ENCODE measurements at places on chromosomes 3 and 15.
A peak's percentile ranks its signal among the peaks of the same experiment; 100 is the strongest.

GRCh38 chr15:64146885-64147681, 4.4 kb upstream of the SNX22 start:
- no peak for DNase-seq

GRCh38 chr3:79161941-79162340, 605.9 kb downstream of the ROBO1 start:
- no peak for DNase-seq

DNA sequence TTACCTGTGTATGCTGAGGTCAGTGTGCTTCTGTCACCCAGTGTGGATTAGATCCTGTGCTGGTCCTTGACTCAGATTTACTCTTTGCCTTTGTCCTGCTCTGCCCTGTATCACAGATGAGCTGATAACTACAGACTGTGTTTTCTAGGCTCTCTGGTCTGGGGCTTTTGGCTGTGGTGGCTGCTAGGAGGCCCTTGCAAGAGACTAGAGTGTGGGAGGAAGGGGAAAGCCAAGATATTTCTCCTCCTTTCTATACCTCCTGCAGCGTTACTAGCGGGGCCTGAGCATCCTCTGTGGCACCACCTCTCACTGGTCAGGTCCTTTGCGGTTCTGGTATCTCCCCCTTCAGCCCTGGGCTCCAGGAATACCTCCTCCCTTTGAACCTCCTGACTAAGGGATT, 282.3 kb upstream of the TBC1D5 start:
- DNase-seq: no peak

DNA sequence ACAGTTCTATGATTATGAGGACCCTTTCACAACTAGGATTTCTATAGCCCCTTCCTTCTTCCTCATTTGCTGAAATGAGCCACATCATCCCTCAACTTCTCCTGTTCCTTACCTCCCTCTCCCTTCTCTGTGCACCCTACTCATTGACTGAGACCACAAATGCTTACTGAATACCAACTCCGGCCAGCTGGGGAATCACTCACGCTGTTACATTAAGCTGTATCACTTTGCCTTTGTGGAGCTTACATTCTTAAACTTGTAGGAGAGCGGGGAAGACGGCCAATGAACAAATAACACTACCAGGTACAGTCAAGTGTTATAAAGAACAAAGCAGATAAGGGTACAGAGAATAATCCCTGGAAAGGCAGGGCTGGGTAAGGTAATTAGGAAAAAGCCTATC, 5.7 kb downstream of the SUCLG2 start:
- DNase-seq: no peak

DNA sequence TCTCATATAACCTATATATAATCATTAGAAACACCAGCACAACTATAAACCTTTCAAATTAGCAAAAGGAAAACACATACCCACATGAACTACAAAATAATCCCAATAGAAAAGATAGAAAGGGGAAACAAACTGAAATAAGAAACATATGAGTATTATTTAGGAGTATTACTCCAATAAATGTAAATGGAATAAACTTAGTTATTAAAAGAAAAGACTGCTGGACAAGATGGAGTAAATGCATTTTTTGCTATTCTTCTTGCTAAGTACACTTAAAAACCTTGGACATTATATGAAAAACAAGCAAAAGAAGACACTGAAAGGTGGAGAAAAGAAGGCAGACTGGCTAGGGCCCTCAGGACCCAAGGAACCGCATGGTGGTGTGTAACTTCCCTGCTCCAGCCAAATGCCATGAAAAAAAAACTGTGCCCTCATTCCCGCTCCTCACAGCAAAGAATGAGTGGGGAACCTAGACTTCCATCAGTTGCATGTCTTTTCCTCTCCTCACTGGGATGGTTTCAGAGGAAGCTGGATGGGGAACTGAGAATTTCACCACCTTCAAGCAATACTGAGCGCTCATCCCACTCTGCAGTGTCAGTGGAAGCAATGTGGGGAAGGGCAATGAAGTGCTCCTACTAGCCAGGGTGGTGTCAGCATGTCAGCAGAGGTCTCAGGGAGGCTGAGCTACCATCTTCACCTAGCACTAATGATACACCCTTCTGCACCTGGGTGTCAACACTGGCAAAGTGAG, 43.7 kb upstream of the ADAMTS17 start:
- peak; percentile 40 for DNase-seq

DNA sequence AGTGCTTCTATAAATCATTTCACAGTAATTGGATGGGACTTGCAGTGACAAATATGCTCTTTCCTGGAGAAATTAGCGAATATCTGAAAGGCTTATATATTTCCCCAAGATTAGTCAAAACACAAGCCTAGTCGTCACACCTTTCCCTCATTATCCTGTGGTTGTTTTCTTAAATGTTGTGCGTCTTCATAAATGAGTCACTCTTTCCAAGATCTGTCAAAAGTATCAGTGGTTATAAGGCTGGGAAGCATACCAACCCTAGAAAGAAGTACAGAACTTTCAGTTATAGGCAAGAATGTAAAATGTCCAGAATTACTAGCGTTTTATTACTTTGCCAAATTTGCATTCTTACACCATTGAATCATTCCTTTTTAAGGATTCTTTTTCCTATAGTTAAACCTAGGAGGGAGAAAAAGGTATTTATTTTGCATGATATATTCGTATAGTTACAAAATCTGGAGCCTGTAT, 33.6 kb downstream of the TMEM212 start:
- DNase-seq: no peak

- DNase-seq: no peak
These were observed 277.5 kb upstream of the RGMA start for GRCh38 chr15:93366387-93367100.

- no peak for DNase-seq
These were observed 372.7 kb downstream of the EDEM1 start for GRCh38 chr3:5560199-5560598.

- DNase-seq: no peak
These were observed 36.3 kb downstream of the PLA2G4D start for GRCh38 chr15:42057799-42058646.

DNA sequence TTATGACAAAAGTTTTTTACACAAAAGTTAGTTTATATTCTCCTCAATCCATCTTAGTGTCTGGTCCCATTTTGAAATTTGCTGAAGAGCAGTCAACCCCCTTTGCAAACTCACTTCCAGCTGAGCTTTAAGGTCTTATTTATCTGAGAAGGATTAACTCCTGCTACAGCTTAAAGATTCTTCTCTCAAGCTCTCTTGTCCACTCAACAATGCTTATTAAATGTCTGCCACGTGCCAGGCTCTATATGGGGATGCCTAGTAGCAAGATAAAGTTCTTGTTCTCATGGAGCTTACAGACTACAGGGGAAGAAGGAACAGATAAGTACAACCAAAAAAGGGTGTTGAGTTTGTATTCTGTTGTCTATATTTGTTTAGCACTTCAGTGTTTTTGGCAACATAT, 18.7 kb downstream of the TMPRSS7 start:
- DNase-seq: no peak

DNA sequence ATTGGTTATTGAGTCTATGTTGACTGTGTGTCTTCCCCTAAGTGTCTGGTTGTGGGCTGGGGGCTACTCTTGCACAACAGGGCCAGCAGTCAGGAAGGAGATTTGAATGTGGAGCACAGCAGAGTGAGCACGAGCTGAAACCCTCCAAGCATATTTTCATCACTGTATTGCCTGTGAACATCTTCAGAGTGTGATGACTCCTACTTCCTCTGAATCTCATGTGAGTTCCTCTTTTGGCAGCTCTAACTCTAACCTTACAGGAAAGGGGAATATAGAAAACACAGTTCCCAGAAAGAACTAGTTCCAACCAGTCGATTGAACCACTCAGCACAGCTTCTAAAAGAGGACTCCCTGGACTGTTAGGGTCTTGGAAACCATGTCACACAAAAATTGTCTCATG, 211.6 kb downstream of the RAP2B start:
- peak; percentile 91 for DNase-seq

GRCh38 chr3:50378024-50378423, 18.7 kb upstream of the TMEM115 start:
- DNase-seq: no peak

- DNase-seq: no peak
These were observed 163.4 kb upstream of the AGTR1 start for GRCh38 chr3:148534089-148534988.

GRCh38 chr3:48467110-48467454, 20.5 kb downstream of the ATRIP start:
- no peak for DNase-seq

- DNase-seq: no peak
These were observed 8.7 kb upstream of the CGNL1 start for GRCh38 chr15:57367556-57367955.

GRCh38 chr3:29537889-29538609, 257.2 kb downstream of the RBMS3 start:
- DNase-seq: no peak

DNA sequence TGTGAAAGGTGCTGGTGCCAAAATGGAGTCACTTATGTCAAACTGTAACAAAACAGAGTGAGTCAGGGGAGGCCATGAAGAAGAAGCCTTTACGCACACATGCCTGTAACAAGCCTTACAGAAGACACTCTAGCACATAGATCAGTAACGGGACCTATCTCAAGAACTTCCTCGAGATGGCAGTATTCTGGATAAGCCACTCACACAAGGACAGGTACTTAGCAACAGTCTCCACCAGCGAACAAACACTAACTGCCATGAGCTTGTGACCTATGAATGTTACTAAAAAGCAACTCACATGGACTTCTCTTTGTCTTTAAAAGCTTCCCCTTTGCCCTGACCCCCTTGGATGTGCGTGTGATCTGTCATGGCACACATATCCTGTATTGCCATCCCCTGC, 235.1 kb downstream of the CD47 start:
- no peak for DNase-seq

- DNase-seq: peak; percentile 39
These were observed at the start of gene CSPG5 for GRCh38 chr3:47578691-47579632. Gene CSPG5 (minus strand): TSS chr3:47578865. CDS start chr3:47578693, 172 bp downstream.

DNA sequence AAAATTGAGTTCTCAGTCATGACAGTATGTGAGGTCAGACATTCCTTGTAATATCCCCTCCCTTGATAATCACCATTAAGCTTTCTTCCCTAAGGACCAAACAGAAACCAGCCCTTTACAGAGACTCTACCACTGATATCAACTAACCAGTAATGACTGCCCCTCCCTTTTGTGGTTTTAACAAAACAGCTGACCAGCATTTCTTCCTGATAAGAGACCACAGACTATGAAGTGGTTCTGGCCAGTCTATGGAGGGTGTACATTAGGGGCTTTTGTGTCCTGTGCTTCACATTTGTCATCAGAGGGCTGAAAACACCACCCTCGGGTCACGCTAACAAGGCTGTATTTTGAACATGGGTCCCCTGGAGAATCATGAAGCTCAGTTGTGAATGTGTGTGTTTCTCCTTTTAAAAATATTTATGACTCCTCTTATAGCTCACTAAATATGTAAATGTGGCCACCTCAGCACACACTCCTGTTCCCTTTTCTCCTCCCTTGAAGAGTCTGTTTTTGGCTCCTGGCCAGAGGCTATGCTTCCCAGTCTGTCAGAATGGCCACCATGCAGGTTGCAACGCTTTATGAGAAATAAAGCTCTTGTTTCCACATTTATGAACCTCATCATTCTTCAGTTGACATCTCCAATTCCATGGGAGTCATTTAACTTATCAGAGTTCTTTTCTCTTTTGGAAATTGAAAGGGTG, 239.3 kb downstream of the CPNE4 start:
- peak; percentile 52 for DNase-seq

- DNase-seq: peak; percentile 12
These were observed 64.0 kb downstream of the KAT2B start for GRCh38 chr3:20104167-20104661.

DNA sequence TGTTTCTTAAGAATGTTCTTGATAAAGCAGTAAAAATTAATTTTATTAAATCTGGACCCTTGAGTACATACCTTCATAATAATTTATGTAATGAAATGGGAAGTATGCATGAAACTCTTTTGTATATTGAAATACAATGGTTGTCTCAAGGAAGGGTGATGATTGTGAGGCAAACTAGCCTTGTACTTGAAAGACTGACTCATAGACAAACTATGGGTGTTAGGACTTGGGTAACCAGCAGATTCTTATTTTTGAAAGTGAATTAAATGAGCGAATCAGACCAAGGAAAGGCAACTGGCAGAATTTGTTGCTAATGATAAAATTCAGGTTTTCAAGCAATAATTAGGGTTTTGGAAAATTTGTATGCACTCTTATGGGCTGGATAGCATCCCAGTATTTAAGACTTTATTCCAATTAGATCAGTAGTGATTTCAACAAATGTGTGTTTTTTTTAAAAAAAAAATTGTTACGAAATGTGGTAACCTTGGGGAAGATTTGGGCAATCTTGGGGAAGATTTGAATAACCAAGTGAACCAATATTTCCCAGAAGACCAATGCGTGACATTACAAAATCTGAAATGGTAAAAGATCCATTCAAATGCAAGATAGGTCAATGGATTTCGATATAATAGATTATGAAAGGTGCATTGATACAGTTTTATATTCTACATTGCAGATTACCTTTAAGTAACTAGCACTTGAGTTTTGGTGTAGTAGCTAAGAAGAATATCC, 42.0 kb downstream of the ATP2C1 start:
- peak; percentile 27 for DNase-seq

- DNase-seq: no peak
These were observed 642 bp downstream of the COX5A start for GRCh38 chr15:74937272-74937589.

DNA sequence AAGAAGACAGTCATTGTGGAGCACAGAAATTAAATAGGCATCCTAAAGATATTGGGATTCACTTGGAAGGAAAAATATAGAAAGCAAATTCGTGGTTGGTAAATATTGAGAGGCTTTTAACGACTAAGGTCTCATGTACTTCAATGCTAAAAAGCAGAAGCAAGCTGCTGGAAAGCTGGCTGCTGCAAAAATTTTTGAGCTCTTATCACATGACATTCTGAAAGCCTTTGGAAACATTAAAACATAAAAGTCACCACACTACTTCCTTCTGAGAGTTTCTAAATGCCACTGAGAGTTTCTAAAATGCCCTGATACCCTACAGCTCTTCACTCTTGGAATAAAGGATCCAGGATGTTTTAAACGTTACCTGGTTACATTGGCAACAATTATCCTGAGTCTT, 39.0 kb upstream of the CBLB start:
- peak; percentile 86 for DNase-seq

DNA sequence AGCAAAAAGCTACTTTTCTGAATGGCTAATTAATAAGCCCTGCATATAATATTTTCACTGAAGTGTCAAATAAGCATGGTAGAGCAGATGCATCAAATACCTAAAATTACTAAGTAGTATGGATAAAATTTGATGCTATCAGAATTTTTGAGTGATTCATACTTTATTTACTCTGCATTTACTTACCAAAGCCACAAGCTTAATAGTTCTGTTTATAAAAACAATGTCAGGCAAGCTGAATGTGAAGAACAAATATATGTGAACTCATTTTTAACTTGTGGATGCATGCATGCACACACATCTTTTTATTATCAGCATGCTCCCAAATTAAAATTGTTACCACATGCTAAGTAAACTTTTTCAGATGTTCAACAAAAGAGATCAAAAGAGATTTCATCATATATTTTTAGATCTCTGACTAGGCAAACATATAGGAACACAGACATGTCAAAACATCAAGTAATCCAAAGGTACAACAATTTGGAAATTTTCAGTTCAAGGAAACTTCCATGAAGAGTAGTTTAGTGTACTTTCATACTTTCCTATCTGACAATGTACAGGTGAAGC, 969.4 kb downstream of the ROBO1 start:
- no peak for DNase-seq
